Stimulated activated CD4-positive, alpha-beta T cell treated with anti-CD3 and anti-CD28 coated beads, Interleukin-1b, Interleukin-23, amount 100 ng/mL, for 24 hours (primary cell): ENCODE measurements at places on chromosomes 7 and 10.

DNA sequence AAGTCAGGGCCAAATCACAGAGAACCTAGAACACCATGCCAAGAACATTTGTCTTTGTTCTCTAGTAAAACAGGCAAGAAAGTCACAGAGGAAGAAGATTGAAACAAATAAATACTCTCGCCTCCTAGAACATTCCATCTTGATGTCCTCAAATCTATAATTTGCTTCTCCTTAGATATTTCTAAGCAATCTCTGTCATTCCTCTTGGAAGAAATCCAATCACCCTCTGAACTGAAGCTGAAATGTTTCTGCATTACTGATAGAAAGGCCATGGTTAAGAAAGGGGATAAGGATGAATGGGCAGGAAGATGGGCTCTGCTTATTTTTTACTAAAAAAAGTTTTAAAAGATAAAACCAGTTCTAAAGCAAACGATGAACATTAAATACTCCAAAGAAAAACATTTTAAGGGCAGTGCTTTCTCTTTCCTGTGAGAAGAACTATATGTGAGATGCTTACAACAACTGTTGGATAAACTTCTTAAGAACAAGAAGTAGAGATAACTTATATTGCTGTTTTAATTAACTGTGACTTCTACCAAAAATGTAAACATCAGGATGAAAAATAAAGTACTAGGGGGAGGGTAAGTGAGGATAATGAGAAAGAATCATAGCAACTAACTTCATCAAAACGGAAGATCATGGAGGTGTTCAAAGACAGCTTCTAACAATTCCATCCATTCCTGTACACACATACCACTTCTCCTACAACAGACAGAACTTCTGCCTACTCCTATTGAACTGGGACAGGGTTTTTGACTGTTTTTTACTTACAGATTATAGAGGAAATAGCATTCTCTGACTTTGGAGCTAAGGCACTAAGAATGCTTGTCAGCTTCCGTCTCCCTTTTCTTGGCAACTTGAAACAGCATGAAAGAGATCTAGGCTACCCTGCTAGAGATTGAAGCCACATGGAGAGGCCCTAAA lies 153.0 kb upstream of the LRRTM3 start:
- DNase-seq = no peak

DNA sequence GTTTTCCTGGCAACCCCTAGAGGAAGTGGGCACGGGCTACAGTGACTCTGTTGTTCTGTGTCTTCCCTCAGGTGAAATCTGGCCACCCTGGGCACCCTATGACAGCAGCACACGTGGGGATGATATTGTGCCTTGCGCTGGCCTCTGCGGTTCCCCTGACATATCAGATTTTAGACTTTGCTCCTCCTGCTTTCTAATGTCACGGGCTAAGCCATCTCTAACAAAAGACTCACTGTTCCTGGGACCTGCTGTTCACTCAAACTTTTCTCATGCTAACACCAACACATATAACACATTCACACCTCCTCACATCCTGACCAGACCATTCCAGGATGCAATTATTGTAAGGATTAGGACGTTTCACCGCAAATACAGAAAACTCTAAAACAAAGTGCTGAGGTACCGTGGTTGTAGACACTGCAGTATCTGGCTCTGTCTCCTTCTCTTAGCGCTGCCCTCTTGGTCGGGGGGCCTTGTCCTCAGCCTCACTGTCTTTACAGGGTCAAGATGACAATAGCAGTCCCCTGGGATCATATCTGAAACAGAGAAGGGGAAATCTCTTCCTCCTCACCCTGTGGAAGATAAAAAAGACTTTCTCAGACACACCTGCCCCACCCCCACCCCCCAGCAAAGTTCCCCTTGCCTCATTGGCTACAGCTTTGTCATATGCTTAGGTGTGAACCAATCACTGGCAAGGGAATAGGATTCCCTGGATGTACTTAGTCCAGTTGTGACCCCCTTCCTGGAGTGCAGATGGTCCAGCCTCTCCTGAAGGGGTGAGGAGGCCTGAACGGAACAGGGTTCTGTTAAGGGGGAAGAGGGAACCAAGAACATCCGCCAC lies 14.1 kb downstream of the CHN2 start:
- DNase-seq = no peak

GRCh38 chr10:70088308-70088698 lies 35.7 kb downstream of the MACROH2A2 start:
- no peak for DNase-seq

- DNase-seq = no peak
Observed at GRCh38 chr7:155896531-155897263, 84.4 kb upstream of the SHH start.

DNA sequence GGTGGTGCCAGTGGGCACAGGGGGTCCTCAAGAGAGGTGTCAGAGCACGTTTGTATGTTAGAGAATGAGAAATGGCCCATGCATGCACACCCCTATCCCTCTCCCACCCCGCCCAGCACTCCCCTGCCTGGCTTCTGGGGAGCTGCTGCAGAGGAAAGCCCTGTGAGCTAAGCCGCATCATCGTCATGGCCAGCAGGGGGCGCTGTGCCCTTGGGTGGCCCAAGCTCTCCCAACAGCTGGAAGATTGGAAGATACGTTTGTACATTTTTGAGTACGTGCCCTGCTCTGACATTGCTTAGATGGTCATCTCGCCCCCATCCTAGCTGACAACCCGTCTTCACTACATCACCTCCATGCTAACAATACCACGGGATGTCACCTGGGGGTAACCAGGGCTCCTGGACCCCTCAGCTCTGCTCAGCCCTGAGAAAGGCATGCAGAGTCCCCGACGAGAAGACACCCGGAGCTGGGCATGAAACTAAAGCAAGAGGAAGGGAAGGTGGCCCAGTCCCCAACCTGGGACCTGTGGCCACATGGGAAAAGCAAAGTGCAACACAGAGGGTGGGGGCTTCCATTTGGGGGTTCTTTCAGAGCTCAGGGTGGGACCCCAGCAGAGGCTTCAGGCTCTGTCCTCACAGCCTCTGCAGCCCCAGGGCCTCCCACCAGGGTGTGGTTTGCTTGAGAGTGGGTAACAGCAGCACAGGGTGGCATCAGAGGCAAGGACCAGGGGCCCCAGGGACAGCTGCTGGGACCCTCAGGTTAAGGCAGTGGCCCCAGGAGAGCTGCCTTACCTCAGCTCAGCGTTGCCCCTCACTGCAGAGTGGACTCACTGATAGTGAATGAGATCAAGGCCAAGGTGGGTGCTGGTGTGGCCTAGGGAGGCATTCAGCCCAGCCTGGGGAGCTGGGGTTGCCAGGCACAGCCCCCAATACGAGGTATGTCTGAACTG lies 136.6 kb downstream of the PTPN20 start:
- DNase-seq = peak; percentile 72

- no peak for DNase-seq
Observed at GRCh38 chr10:88227342-88228018, 355.6 kb downstream of the RNLS start.

DNA sequence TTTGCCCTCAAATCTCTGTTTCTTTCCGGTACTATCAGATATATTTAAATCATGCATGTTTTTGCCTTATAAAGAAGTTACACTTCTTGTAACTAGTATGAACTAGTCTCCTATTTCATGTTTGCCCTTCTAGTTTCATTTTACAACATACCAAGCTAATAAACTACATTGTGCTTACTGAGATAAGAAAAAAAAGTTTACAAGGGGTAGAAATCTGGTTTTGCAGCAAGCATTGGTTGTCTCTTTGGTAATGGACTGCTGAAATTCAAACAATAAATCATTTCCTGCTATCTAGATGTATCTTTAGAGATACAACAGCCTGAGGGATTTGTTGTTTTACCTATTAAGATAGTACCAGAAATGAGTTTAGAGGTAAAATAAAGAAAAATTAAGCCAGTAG lies 18.8 kb downstream of the PTTG1IP2 start:
- no peak for DNase-seq
